NCI-H69 (cell line): ENCODE measurements at places on chromosomes 6 and 20.
A peak's percentile ranks its signal among the peaks of the same experiment; 100 is the strongest.

GRCh38 chr6:129846761-129847160 lies 14.4 kb downstream of the TMEM244 start:
- no peak for DNase-seq

DNA sequence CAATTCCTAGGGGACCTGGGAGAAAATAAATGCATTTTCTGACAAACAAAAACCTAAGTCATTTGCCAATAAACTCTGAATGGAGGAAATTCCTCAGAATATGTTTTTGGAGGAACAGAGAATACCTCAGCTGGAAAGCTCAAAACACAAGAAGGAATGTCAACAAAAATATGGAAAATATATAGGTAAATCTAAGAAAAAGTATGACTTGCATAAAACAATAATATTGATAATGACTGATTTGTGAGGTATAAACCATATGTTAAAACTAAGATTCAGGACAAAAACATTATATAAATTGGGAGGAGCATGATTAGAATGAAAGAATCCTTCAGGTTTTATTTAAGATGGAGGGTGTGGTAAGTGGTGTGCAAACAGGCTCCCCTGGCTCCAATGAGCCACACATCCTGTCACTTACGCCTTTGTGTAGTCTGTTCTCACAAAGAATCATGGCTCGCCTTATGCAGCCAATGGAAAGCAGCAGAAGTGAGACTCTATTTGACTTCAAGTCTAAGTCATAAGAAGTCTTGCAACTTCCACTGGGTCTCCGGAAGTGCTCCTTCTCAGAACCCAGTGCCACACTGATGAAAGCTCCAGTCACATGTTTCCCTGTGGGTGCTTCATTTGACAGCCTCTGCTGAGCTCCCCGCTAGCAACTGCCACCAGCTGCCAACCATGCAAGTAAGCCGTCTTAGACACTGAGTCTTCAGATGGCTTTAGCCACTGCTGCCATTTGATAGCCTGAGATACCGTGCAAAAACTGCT lies 8.1 kb downstream of the CFAP61 start:
- peak; percentile 72 for DNase-seq

- DNase-seq = peak; percentile 19
These were observed 14.8 kb upstream of the CD164 start for GRCh38 chr6:109397020-109397419.

DNA sequence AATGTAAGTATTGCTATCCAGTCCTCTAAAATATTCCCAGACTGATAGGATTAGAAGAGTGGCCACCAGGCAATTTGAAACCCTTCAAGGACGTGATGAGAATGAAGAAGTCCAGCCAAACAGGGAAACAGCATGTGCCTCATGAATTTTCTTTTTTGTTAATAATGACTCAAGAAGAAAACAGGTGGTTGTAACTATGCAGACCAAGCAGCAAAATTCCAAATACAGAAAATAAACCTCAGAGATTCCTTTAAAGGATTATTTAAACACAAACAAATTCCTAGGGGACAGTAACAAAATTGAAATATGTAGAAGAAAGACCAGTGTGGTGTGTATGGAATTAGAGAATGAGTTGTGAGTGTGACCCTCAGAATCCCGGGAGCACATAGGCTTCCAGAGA lies 239.2 kb downstream of the KCNQ5 start:
- no peak for DNase-seq

- DNase-seq = no peak
These were observed 235.9 kb upstream of the GMDS start for GRCh38 chr6:2481307-2481706.

DNA sequence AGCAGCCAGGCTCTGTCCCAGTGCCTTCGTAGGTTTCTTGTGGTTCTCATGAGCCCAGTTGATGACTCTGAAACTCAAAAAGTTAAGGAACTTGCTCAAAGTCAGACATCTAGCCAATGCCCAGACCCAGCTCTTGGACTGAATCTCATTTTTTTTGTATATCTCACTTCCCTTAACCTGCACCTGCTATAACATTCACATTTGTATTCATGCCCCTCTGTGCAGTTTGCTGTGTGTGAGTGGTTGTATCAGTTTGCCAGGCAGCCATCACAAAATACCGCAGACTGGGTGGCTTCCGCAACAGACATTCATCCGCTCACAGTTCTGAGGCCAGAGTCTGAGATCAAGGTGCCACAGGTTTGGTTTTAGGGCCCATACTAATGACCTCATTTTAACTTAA lies 49.9 kb downstream of the IPCEF1 start:
- no peak for DNase-seq

- no peak for DNase-seq
These were observed 429.3 kb downstream of the PHF3 start for GRCh38 chr6:64064919-64065318.

DNA sequence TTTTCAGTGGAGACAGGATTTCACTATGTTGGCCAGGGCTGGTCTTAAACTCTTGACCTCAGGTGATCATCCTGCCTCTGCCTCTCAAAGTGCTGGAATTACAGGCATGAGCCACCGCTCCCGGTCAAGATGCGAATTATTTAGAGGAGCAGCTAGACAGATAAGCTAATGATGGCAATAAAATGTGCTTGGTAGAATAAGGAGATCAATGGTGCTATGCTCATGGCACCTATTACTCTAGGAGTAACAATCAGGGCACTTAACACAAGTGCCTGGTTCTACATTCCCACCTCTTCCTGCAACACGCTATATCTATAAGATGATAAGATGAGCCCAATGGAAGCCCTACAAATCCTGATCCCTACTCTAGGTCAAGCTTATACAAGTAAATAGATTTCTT lies 61.4 kb upstream of the LOC128125822 start:
- DNase-seq = no peak

DNA sequence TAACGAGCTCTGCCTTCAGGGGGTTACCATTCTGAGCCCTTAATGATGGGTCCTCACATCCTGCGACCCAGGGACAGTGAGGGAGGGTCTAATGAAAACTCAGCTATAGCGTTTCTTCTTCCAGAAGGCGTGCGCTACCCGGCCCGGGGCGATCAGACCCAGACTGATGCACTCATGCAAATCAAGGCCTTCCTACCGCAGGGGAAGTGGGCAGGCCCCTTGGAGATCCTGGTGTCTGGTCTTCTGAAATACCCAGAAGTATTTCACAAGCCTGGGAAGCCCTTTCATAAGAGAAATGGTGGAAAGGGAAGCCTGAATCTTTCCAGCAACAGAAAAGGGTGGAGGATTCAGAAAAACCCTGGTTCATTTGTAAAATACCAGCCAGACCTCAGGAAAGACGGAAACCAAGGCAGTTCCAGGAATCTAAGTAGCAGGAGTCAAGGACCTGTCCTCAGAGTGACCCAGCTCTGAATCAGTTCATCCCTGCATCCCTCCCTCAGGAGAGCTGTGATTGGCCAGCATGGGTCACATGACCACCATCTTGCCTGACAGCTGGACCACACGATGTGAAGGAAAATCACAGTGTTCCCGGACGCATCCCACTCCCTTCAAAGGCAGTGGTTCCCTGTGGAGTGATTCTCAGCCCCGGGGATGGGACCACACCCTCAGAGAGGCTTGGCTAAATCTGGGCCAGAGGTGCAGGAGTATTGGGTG lies 12.7 kb downstream of the BFSP1 start:
- no peak for DNase-seq

DNA sequence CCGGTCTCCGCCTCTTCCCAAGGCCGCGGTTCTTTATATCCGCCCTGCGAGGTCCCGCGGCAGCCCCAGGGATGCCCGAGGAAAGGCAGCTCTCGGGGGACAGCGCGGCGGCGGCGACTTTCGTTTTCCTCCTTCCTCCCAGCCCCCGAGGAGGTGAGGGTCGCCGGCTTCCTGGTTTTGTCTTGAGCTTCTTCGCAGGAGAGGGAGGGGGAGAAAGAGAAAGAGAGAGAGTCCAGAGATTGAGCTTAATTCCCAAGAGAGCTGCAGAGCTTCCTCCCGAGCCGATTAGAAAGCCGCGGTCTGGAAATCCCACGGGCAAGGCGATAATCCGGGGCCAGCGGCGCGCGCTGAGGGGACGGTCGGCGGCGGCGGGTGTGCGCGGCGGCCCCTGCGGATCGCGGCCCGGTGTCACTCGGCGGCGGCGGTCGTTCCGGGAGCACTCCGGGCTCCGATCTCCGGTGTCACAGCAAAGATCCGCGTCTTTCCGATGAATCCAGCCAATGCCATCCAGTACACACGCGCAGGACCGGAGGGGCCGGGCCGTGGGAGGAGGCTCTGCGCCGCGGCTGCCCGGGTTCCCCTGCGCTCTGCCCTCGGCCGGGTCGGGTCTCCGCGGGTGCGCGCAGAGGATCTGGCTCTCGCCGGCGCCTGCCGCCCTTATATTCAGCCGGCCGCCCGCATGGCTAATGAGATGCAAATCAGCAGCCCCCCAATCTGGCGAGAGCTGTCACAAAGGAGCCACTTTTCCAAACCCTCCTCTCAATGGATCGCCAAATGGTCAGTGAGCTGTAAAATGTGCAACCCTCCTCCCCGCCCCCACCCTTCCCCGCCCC lies at the start of gene DLL1:
DLL1 (minus strand) TSS at position 783 of the 833 bp plus-strand sequence. CDS start 939 bp downstream, outside the sequence.
- peak; percentile 87 for DNase-seq

DNA sequence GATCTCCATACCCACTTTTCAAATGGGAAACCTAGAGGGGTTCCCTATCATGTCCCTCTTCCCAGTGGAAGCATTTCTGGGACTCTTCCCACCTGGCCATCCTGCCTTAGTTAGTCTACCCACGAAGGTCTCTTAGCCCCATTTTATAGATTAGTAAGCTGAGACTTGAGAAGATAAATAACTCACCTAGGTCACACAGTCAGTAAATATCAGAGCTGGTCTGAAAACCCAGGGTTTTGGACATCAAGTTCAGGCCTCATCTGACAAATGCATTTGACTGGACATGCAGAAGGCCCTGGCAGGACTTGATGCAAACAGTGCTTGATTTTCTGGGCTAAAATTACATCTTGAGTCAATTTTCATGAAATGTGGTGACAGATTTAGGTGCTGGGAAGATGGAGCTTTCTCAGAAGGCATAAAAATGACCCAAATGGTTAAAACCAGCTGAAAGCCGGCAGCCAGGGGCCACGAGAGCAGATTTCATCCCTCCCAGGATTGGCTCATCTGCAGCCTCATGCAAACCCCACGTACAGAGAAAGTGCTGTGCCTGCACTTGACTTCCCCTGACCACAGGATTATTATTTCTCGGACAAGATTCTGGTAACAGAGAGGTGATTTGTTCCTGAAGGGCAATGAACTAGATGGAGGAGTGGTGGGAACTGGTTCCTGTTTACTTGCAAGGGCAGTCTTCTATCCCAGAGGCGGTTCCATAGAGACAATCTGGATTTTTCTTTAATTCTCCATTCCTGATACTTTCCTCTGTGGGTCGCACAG lies 23.1 kb downstream of the CPNE5 start:
- DNase-seq = no peak

DNA sequence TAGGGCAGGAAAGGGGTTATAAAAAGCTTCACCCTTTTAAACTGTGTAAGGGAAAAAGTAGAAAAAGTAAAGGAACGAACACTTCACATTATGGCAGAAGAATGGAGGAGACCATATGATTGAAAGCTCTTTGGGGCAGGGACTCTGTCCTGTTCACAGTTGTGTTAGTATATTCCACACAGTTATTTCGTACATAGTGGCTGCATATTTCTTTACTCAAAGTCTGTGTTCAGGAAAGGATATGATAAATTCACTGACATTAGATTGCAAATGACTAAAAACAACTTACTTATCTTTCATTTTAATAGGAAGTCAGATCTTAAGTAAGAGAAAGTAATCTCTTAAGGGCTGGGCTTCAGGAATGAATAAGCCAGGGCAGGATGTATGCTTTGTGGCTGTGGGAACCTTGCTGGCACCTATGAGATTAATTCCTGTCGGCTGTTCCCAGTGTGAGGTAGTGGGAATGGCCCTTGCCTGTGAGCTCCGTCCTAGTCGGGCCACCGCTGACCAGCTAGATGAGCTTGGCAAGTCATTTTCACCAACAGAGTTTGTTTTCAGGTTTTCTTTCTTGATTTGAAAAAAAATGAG lies 11.2 kb downstream of the PPP1R14C start:
- no peak for DNase-seq

DNA sequence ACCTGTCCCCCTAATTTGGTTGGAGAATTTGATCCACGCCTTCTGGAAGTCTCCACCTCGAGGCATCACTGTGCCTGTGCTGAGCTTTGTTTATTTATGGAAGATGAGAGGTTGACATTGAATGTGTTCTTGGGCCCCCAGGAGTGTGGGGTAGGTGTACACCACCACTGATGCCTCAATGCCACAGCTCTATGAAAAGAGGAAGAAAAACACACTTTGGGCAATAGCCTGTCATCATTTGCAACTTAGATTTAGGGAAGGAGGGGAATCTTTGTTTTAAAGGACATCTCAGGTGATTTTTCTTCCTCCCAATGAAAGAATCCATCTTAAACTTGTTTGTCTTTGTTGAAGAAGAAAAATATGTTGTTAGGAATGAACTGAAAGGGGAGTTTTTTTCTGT lies 42.6 kb downstream of the TBC1D7 start:
- DNase-seq = no peak

DNA sequence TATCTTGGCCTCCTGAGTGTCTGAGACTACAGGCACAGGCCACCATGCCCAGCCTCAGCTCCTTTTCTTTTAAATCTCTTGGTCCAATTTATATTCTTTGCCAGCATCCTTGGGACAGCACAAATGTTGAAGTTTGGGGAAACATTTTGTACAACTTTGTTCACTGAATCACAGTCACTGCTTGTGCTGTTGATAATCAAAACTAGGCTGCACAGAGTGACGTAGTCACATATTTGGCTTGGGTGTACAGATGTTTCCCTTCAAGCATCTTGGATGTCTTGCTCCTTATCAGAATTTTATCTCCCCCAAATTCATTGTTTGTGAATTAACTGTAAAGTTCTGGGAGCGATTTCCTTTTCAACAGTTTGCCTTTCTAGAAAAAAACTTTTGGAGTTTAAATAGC lies 17.9 kb downstream of the CARMIL1 start:
- DNase-seq = no peak

DNA sequence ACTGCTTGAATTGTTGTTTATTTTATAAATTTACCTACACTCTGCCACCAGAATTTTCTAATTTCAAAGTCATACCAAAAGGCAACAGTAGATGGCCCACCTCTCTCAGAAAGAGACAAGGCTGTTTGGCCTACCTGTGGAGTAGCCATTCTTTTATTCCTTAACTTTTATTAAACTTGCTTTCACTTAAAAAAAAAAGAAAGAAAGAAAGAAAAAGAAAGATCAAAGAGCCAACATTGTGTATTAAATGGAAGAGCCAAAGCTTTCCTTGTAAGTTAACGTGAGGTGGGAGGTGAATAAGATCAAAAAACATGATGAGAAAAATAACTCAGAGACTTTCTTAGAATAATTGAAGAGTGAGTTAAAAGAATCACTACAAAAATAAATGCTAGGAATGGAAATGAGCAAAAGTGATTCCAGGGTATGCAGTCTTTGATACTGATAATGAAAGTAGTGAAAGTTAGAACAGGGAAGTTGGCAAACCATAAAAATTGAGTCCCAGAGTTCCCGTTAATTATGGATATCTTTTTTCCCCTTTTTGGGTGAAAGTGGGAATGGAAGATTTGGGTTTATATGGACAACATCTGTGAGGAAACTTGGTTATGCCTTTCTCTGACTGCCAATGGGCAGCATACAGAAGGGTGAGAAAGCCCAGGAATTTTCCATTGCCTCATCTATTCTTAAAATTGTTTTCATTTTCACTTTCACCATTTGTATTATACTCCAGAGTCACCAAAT lies 35.9 kb upstream of the MYB start:
- peak; percentile 47 for DNase-seq
